ENCODE measurements at places on chromosomes 16 and 17. TPM values are rescaled to one million over a fixed set of nuclear protein-coding genes. Genes with fewer than 3 reads are reported as not detected.

The KIF19 gene
- 6.4 TPM for total RNA-seq

The CETP gene
- total RNA-seq, result 10.9 TPM

GRCh38 chr17:43543300-43543699, 2.8 kb downstream of the ETV4 start:
- DNase-seq, result no peak

The ZPBP2 gene
- total RNA-seq, result not detected

The KIF2B gene
- total RNA-seq, result not detected

The KRTAP4-9 gene
- not detected for total RNA-seq

DNA sequence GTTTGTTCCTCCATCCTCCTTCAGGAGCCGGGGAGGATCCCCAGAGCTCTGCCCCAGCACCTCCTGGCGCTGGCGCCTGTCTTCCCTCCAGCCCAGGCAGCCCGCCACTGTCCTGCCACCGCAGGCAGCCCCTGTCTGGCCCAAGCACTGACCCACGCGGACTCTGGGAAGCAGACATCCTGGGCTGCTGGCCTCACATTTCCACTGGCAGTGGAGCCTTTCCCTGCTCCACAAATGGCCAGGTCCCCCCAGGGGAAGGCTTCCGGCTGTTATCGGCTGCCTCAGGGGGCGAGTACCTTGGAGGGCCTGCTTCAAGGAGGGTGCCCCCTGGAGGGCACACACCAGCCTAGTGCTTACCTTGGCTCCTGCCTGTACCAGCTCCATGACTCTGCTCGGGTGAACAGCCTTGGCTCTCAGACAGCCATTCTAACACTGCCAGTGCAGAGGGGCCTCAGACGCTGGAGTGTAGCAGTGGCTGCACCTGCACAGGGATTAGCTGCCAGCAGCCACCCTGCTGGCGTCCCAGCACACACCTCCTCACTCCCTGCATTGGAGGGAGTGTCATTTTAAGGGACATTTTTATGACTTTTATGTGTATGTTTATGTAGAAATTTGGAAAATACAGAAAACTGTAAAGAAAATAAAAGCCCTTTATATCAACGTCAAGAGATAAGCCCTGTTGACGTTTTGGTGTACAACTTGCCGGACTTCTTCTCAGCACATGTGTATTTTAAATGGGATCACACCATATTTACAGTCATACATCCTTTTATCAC, 21.0 kb downstream of the ACE start:
- peak; percentile 51 for DNase-seq

The TOX3 gene
- not detected for total RNA-seq

The PIPOX gene
- 3.1 TPM for total RNA-seq

DNA sequence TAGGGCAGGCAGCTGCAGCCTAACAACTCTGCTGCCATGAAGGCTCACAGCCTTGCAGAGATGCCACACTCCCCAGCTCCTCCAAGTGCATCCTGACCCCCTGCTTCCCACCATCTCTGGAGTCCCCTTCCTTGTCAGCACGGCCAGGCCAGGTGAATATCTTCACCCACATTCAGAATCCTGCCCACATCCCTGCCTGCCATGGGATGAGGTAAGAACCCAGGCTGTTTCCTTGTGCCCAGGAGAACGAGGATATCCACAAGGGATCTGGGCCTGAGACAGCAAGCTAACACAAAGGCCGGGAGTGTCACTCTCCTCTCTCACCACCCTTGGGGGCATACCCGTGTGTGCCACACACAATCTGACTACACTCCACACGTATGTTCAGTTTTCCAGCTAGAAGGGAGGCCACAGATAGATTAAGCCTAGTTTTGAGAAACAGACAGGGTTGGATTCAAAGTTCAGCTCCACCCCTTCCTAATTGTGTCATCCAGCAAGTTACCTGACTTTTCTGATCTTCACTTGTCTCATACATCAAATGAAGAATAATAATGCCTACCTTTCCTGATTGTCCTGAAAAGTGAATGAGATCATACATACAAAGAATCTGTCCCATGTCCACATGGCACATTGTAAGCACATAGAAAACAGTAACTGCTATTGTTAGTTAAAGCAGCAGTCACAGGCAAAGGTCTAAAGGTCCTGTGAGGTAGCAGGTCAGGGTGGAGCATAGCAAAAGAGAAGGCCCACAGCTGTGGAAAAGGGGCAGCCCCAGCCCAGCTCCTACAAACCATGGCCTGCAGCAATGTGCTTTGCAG, 17.4 kb upstream of the SUPT4H1 start:
- no peak for DNase-seq

The KRTAP3-1 gene
- not detected for total RNA-seq

DNA sequence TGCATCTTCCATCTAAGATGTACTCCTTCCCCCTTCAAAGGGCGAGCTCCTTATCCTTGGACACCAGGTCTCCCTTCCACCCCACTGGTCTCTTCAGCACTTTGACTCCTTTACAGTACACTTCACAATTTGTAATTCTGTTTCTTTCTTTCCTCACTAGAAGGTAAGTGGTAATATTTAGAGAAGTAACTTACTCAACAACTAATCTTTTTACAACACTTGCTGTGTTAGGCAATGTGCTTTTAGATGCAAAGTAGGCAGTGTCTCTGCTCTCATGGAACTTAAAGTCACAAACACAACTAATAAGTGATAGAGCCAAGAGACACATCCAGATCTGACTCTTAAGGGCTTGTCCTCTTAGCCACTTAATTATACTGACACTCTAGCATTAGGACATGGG, 6.4 kb downstream of the SIAH1 start:
- DNase-seq, result no peak

The NUPR1 gene
- total RNA-seq, result 3.8 TPM

The SLC4A1 gene
- not detected for total RNA-seq
